GM23248 (cell line): ENCODE measurements at places on chromosomes 7 and 10. TPM values are rescaled to one million over a fixed set of nuclear protein-coding genes. Genes with fewer than 3 reads are reported as not detected.

The PTPRZ1 gene
- total RNA-seq = under 0.01 TPM in 1 of 2 replicates, not detected in the other

The PRR15 gene
- 6.1 and 11.5 TPM in 2 replicates for total RNA-seq

The SPDYE11 gene
- not detected in 2 replicates for total RNA-seq

The GIMAP4 gene
- total RNA-seq = not detected in 2 replicates

The MARVELD1 gene
- 64.8 and 66.3 TPM in 2 replicates for total RNA-seq

The GRID2IP gene
- total RNA-seq = not detected in 2 replicates

The USP6NL gene
- total RNA-seq = 7.3 and 9.2 TPM in 2 replicates

GRCh38 chr7:4661871-4662270, 20.2 kb upstream of the FOXK1 start:
- H3K27ac ChIP-seq = no peak overlapping the region
- H3K36me3 ChIP-seq = no peaks in the 10 kb centered on the region
- H3K4me3 ChIP-seq = no peak overlapping the region
- DNase-seq = peak; percentile 39

DNA sequence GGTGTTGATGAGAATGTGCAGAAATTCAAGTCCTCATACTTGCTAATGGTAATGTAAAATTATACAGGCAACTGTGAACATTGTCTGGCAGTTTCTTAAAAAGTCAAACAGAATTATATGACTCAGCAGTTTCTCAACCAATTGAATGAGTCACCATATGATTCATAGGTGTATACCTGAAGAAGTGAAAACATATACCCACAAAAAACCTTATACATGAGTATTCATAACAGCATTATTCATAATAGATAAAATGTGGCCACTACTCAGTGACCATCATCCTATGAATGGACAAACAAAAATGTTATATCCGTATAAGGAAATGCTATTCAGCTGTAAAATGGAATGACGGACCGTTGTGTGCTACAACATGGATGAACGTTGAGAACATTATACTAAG, 253.5 kb downstream of the MALRD1 start:
- no peak overlapping the region for H3K27ac ChIP-seq
- DNase-seq = peak; percentile 33
- no peaks in the 10 kb centered on the region for H3K4me1 ChIP-seq

- H3K27me3 ChIP-seq = no peaks in the 10 kb centered on the region
- H3K36me3 ChIP-seq = no peaks in the 10 kb centered on the region
- no peak overlapping the region for H3K27ac ChIP-seq
- peak; percentile 62 for DNase-seq
- H3K4me3 ChIP-seq = no peak overlapping the region
Observed at GRCh38 chr7:13016592-13017332, 329.3 kb downstream of the ARL4A start.

DNA sequence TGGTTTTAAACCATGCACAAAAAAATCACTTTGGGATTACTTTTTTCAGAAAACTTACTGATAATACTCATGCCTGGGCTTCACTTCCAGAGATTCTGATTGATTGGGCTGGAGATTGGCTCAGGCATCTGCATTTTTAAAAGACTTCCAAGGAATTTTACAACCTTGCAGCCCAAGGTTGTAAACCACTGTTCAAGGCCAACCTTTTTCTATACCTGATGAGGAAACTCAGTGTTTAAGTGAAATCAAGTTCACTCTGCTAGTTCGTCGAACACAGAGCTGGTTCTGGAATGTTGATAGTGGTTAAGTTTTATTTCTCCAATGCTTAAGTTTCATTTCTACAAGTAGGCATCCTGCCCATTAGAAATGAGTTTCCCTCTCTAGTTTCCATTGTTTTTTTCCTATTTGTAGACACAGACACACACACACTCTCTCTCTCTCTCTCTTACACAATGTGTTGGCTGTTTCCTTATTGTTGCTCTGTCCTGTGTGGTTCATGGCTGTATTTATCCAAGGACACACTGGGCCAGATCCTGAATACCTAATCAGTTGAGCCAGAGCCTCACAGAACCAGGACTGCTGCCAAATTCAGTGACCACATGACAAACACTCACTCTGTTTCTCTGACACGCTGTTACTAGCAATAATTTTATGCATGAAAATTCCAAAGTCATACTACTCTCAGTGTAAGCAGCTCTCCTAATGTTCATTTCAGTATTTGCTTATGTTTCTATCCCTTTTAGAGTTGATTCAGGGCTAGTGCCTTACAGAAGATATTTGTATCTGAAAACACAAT, 3.7 kb upstream of the IFIT1B start:
- no peaks in the 10 kb centered on the region for H3K36me3 ChIP-seq
- H3K4me1 ChIP-seq = peaks cover 25% of the 10 kb centered on the region
- peak overlapping the region; percentile 84 for H3K27ac ChIP-seq

DNA sequence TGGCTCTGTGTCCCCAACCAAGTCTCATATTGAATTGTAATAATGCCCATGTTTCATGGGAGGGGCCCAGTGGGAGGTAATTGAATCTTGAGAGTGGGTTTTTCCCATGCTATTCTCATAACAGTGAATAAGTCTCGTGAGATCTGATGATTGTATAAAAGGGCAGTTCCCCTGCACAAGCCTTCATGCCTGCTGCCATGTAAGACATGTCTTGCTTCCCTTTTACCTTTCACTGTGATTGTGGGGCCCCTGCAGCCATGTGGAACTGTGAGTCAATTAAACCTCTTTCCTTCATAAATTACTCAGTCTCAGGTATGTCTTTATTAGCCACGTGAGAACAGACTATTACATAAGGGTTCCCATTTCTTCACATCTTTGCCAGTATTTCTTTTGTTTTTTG, 97.1 kb upstream of the CPXM2 start:
- no peaks in the 10 kb centered on the region for H3K36me3 ChIP-seq
- peaks cover 22% of the 10 kb centered on the region for H3K27me3 ChIP-seq
- H3K4me3 ChIP-seq = no peak overlapping the region
- no peak overlapping the region for H3K27ac ChIP-seq
- no peak for DNase-seq

GRCh38 chr7:155256081-155256760, 41.5 kb upstream of the INSIG1 start:
- H3K27me3 ChIP-seq = no peaks in the 10 kb centered on the region
- H3K4me1 ChIP-seq = peaks cover 28% of the 10 kb centered on the region
- H3K4me3 ChIP-seq = no peak overlapping the region
- no peak overlapping the region for H3K27ac ChIP-seq
- no peak for DNase-seq
- no peaks in the 10 kb centered on the region for H3K36me3 ChIP-seq

- H3K27me3 ChIP-seq = 0 out of 2 replicates have a peak, but pooled peaks cover 4% of the 10 kb centered on the region
- H3K4me3 ChIP-seq = no peak overlapping the region
Observed at GRCh38 chr10:114723991-114724715, 66.1 kb upstream of the ABLIM1 start.

DNA sequence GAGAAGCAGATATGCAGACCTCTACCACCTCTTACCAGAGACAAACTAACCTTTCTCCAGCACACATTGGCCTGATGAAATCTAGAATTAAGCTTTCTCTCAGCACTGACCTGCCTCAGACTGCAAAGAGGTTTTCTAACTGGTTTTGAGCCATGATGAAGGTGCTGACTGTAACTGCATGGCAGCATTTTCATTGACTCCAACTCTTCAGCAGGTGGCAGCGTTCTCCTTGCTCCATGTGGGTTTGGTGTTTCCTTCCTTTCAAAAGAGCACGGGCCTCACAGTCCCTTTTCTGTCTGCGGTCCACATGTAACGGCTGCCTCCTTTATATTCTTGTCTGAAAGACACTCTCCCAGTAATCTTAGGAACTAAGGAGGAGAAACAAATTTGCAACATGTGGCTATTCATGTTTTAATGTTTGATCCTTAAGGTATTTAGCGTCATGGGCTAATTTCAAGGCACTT, 12.6 kb downstream of the KLLN start:
- peaks cover 6% of the 10 kb centered on the region for H3K4me1 ChIP-seq
- H3K36me3 ChIP-seq = no peaks in the 10 kb centered on the region
- no peak overlapping the region for H3K27ac ChIP-seq
- no peaks in the 10 kb centered on the region for H3K27me3 ChIP-seq
- peak; percentile 79 for DNase-seq

DNA sequence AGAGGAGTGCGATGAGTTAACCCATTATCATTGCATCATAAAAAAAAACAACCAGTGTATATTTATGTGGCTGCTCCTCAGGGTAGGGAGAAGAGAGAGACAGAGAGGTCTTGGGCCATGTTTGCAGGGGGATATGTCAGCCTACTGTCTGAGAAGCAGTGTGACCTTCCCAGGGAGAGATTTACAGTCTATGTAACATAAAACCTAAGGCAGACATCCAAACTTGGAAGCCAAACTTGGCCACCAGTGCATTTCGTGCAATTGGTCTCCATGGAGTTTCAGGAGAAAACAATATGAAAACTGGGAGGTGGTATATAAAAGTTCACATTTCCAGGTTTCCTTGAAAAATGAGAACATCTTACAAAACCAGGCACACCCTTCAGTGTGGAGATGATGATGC, 85.9 kb upstream of the CXCL12 start:
- H3K36me3 ChIP-seq = no peaks in the 10 kb centered on the region
- H3K27ac ChIP-seq = no peak overlapping the region
- H3K4me3 ChIP-seq = no peak overlapping the region
- H3K4me1 ChIP-seq = no peaks in the 10 kb centered on the region
- DNase-seq = peak; percentile 9
- H3K27me3 ChIP-seq = no peaks in the 10 kb centered on the region

GRCh38 chr10:77188521-77188920, 449.1 kb downstream of the KCNMA1 start:
- H3K27me3 ChIP-seq = no peaks in the 10 kb centered on the region
- H3K36me3 ChIP-seq = no peaks in the 10 kb centered on the region
- peaks cover 18% of the 10 kb centered on the region for H3K4me1 ChIP-seq
- no peak overlapping the region for H3K4me3 ChIP-seq
- no peak overlapping the region for H3K27ac ChIP-seq

- no peaks in the 10 kb centered on the region for H3K27me3 ChIP-seq
- H3K4me1 ChIP-seq = peaks cover 20% of the 10 kb centered on the region
- no peaks in the 10 kb centered on the region for H3K36me3 ChIP-seq
- H3K27ac ChIP-seq = peak overlapping the region; percentile 94
- peak overlapping the region; percentile 92 for H3K4me3 ChIP-seq
Observed at GRCh38 chr7:27739301-27739908, 557 bp upstream of the TAX1BP1 start.

- no peak for DNase-seq
- H3K27me3 ChIP-seq = peaks cover 4% of the 10 kb centered on the region
- H3K36me3 ChIP-seq = no peaks in the 10 kb centered on the region
- no peak overlapping the region for H3K27ac ChIP-seq
Observed at GRCh38 chr10:50874723-50875122, 10.7 kb downstream of the A1CF start.

GRCh38 chr10:33025039-33025438, 67.0 kb upstream of the ITGB1 start:
- no peak overlapping the region for H3K4me3 ChIP-seq
- no peak for DNase-seq
- H3K27ac ChIP-seq = no peak overlapping the region
- no peaks in the 10 kb centered on the region for H3K27me3 ChIP-seq

- H3K4me1 ChIP-seq = peaks cover 12% of the 10 kb centered on the region
- DNase-seq = peak; percentile 87
- H3K4me3 ChIP-seq = peak overlapping the region; percentile 58
- H3K27ac ChIP-seq = peak overlapping the region; percentile 56
Observed at GRCh38 chr7:114047889-114048288, 129.1 kb upstream of the PPP1R3A start.

- H3K27me3 ChIP-seq = no peaks in the 10 kb centered on the region
- peak; percentile 59 for DNase-seq
- H3K36me3 ChIP-seq = no peaks in the 10 kb centered on the region
- H3K4me3 ChIP-seq = no peak overlapping the region
Observed at GRCh38 chr10:79020015-79020491, 48.7 kb upstream of the ZMIZ1 start.

DNA sequence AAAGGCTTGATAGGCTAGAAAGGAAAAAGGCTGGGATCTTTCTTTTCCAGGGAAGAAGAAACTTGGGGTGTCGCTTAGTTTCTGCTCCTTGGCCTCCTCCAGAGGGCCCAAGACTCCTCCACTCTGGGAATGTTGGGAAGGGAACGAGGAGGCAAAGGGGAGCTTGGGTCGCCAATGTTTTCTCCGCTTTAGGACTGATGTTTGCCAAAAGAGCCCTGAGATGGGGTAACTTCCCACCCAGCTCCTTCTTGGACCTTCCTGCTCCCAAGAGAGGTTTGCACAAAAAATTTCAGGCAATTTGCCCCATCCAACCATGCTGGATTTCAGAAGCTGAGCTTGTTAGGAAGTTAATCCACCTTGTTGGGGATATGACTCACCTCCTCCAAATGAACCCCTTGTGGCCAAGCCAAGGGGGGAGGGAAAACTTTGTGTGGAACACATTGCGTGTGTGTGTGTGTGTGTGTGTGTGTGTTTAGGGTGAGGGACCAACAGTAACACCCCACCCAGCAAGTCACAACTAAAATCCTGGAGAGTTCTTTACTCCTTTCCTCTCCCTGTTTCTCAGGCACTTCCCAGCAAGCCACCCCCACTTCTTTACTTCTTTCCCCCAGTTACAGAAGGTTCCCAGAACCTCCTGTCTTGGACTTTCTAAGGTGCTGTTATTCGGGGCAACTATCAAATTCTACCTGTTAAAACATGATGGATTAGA, 8.7 kb upstream of the HOXA2 start:
- DNase-seq = peak; percentile 24
- peaks cover 6% of the 10 kb centered on the region; the same call in 1 of the 2 replicates for H3K36me3 ChIP-seq
- H3K27ac ChIP-seq = no peak overlapping the region
- H3K27me3 ChIP-seq = no peaks in the 10 kb centered on the region

GRCh38 chr7:157784979-157785441, 448.2 kb downstream of the DNAJB6 start:
- no peaks in the 10 kb centered on the region for H3K36me3 ChIP-seq
- H3K4me3 ChIP-seq = no peak overlapping the region

- peaks cover 80% of the 10 kb centered on the region for H3K36me3 ChIP-seq
- H3K4me3 ChIP-seq = no peak overlapping the region
- H3K27me3 ChIP-seq = no peaks in the 10 kb centered on the region
Observed at GRCh38 chr10:119831656-119832055, 41.0 kb downstream of the MCMBP start.

GRCh38 chr10:22682237-22683139, 31.9 kb downstream of the PIP4K2A start:
- peak; percentile 62 for DNase-seq
- no peaks in the 10 kb centered on the region for H3K36me3 ChIP-seq
- no peaks in the 10 kb centered on the region for H3K27me3 ChIP-seq
- peaks cover 45% of the 10 kb centered on the region for H3K4me1 ChIP-seq
- H3K27ac ChIP-seq = peak overlapping the region; percentile 84

- H3K27ac ChIP-seq = peak overlapping the region; percentile 34
- H3K27me3 ChIP-seq = no peaks in the 10 kb centered on the region
- peak overlapping the region; percentile 4; the same call in 1 of the 2 replicates for H3K4me3 ChIP-seq
- no peaks in the 10 kb centered on the region for H3K36me3 ChIP-seq
Observed at GRCh38 chr7:85103357-85103756, 83.5 kb downstream of the SEMA3D start.

GRCh38 chr10:47364911-47365310, 16.7 kb downstream of the RBP3 start:
- no peak for DNase-seq
- H3K27me3 ChIP-seq = peaks cover 17% of the 10 kb centered on the region; the same call in 1 of the 2 replicates
- H3K36me3 ChIP-seq = no peaks in the 10 kb centered on the region
- H3K4me3 ChIP-seq = no peak overlapping the region

- H3K4me1 ChIP-seq = no peaks in the 10 kb centered on the region
- H3K27me3 ChIP-seq = no peaks in the 10 kb centered on the region
- no peak overlapping the region for H3K27ac ChIP-seq
Observed at GRCh38 chr7:65746398-65746669, 126.5 kb upstream of the VKORC1L1 start.

- no peak for DNase-seq
- no peaks in the 10 kb centered on the region for H3K4me1 ChIP-seq
- no peak overlapping the region for H3K27ac ChIP-seq
- no peak overlapping the region for H3K4me3 ChIP-seq
- H3K36me3 ChIP-seq = no peaks in the 10 kb centered on the region
- no peaks in the 10 kb centered on the region for H3K27me3 ChIP-seq
Observed at GRCh38 chr7:157635669-157636068, 298.9 kb downstream of the DNAJB6 start.
